Mesenteric fat pad (tissue), 1 donor: ENCODE measurements at places on chromosomes 4 and X. TPM values are rescaled to one million over a fixed set of nuclear protein-coding genes. Genes with fewer than 3 reads are reported as not detected.

Gene SYTL4
- total RNA-seq, result 12.3 TPM

Gene PNCK
- total RNA-seq, result 1.4 TPM

Gene S100P
- 16.1 TPM for total RNA-seq

Gene ANKRD50
- 11.7 TPM for total RNA-seq

Gene AMER1
- total RNA-seq, result 3.4 TPM

Gene SMIM10
- 4.5 TPM for total RNA-seq

DNA sequence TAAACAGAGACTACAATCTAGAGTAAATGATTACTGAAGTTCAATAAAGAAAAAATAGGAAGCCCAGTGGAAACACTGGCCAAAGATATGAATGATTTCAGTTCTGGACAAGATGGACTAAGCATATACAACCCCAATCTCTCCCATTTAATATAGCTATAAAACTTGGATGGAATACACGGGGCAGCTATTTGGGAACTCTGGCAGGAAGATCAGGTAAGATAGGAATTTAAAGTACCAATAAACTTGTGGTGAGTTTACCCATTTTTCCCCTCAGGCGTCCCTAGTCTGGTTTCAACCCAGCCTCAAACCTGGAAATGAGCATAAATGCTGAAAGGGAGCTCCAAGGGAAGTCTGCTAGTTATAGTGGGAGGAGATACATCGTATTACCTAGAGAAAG is 20.4 kb downstream of the NUP54 start:
- no peak for DNase-seq

DNA sequence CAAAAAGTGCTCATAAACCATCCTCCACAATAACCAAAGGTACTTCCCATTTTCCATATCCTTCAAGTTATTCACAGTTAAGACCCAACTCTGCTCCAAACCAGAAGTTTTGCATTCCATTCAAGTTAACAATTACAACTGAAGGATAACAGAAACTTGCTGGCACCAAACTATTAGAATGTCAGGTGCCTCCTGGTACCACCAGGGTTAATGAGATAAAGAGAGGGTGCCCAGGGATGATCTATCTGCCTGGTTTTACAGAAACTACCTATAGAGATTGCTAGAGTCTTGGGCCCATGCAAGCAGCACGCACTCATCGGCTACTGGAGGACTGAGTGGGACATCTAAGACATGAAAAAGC is 114.6 kb downstream of the RBM47 start:
- no peak for DNase-seq

GRCh38 chr4:150329373-150329772 is 251.1 kb downstream of the DCLK2 start:
- DNase-seq, result no peak

GRCh38 chr4:98686847-98687246 is 28.4 kb upstream of the TSPAN5 start:
- no peak for DNase-seq

DNA sequence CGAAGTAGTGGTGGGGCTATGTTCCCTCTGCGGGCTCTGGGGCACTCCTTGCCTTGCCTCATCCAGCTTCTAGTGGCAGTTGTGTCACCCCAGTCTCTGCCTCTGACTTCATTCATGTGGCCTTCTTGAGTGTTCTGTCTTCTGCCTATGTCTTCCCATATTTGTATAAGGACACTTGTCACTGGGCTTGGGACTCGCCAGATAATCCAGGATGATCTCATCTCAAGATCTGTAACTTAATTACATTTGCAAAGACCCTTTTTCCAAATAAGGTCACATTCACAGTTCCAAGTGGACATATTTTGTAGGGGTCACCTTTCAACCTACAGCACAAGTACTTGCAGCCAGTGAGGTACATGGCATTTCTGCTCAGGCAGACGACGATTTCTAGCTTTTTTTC is 30.3 kb upstream of the CLDN24 start:
- DNase-seq, result peak; percentile 39

DNA sequence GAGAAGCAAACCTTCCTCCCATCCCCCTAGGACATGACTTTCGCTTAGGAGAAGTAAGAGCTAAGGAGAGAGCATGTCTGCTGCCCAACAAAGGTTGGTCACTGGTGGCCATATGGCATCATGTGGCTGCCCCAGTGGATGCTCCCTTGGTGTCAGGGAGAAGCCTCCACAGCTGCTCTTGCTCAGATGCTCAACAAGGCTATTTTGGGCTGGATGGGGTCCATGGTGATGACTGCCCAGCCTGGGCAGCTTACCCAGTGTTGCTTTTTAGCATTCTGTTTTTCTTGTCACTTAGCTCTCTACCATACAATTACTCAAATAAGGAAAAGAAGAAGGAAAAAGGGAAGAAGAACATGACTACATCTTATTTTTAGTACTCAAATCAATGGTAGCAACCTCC is 48.9 kb upstream of the PPARGC1A start:
- no peak for DNase-seq

DNA sequence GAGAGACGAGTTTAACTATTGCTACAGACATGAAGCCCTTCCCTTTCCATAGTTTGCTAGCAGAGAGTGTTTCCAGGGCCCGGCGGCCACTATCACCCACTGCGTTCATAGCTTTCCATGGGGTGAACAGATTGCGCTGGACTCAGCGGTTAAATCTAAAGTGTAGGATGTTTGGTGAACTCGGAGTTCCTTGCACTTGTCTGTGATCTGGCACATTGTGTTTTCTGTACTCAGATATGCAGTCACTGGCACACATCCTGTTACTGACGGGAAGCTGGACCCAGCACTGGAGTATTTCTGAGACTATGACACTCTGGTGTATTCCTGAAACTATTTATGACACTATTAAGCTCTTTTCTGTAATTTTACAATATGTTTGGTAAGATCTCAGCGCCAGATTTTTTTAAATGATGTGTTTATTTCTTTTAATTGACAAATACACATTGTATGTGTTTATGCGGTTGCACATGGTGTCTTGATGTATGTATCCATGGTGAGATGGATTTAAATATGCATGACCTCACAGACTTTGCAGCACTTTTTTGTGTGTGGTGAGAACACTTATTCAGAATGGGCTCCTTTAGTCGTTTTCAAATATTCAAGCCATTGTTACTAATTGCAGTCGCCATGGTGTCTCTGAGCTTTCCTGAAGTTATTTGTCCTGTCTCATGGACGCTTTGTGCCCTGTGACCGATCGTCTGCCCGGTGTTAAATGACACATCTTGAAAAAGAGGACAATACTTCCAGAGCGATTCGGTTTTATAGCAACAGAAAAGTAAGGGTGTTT is 14.1 kb downstream of the CD99 start:
- DNase-seq, result no peak

- no peak for DNase-seq
Observed at GRCh38 chr4:46793036-46793435, 116.0 kb downstream of the COX7B2 start.

GRCh38 chr4:95108883-95109421 is 351.2 kb downstream of the BMPR1B start:
- DNase-seq, result no peak

GRCh38 chr4:40547789-40548132 is 81.9 kb downstream of the RBM47 start:
- DNase-seq, result no peak

GRCh38 chr4:99670409-99671073 is 12.9 kb upstream of the C4orf54 start:
- DNase-seq, result no peak
